ENCODE measurements at places on chromosomes 3 and 15.

- DNase-seq: no peak
Measured at GRCh38 chr3:123168605-123169004, 33.1 kb upstream of the SEC22A start.

DNA sequence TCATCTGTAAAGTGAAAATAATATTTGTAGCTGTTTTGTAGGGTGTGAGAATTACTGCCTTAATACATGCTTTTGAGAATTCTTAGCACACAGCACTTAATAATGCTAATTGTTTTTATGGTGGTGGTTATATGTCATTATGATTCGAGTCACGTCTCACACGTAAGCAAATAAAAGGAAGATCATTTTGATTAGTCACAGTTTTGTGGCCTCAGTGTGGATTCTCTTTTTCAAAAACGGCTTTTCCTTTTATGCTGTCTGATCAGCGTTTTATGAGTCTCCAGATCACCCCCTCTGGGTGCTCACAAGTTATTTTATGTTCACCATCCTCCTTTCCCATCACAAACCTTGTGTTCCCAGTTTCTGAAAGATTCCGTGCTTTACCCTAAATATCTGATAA is 255.6 kb upstream of the CNTN4 start:
- no peak for DNase-seq

DNA sequence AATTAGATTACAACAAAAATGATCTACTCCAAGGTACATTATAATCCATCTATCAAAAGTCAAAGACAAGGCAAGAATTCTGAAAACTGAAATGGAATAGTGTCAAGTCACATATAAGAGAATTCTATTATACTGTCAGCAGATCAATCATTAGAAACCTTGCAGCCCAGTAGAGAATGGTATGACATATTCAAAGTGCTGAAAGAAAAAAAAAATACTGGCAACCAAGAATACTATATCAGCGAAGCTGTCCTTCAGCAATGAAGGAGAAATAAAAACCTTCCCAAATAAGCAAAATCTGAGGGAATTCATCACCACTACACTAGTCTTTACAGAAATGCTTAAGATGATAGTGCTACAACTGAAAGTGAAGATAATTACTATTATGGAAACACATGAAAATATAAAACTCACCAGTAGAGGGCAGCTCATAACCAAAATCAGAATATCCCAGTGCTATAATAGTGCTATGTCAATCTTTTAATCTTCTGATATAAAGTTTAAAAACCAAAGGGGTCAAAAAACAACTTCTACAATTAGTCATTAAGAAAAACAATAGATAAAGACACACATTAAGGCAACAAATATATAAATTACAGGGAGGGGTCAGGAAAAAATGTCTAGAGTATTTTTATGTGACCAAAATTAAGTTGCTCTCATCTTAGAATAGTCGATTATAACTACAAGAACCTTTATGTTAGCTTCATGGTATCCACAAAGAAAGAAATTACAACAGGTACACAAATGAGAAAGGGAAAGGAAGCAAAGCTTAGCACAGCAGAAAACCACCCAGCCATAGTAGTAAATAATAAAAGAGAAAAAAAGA is 190.7 kb upstream of the CNTN6 start:
- DNase-seq: no peak

DNA sequence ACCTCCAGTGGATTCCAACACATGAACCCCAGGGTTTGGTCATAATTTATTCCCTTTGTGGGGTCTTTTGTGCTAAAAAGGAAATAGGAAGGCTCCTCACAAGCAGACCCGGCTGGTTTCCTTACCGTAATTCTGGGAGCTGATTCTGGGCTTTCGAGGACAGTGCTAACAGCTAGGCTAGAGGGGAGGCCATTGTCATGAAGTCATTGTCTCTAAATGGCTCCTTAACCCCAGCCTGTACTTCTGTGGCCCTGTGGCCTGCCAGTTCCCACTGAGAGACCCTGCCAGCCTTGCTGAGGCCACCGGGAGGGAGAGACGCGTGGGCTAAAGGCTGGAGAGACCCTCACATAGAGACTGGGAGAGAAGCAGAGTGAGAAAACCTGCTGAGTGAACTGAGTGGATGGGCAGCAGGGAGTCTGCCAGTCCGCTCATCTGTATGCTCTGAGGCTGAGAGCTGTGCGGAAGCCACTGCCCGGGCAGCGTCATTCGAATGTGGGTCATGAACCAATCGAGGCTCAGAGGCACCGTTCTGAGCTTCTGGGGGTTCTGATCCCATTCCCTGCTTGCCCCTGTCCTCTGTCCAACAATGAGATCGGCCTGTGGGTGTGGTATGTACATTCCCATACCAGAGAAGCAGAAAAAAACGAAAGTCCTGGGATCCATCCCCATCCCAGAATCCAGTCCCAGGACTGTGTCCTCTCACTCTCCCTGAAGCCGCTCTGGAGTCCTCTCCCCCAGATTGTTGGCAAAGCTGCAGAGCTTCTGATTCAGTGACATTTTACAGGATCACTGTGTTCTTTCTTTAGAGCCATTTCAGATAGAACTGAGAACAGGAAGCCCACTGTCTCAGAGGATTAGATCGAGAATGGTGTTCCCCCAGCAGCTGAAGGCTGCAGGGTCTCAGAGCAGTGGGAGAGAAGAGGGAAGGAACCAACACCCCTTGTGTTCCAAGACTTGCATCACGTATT is 21.3 kb upstream of the DGKG start:
- DNase-seq: no peak

- DNase-seq: no peak
Measured at GRCh38 chr15:39393575-39394335, 187.1 kb upstream of the THBS1 start.

DNA sequence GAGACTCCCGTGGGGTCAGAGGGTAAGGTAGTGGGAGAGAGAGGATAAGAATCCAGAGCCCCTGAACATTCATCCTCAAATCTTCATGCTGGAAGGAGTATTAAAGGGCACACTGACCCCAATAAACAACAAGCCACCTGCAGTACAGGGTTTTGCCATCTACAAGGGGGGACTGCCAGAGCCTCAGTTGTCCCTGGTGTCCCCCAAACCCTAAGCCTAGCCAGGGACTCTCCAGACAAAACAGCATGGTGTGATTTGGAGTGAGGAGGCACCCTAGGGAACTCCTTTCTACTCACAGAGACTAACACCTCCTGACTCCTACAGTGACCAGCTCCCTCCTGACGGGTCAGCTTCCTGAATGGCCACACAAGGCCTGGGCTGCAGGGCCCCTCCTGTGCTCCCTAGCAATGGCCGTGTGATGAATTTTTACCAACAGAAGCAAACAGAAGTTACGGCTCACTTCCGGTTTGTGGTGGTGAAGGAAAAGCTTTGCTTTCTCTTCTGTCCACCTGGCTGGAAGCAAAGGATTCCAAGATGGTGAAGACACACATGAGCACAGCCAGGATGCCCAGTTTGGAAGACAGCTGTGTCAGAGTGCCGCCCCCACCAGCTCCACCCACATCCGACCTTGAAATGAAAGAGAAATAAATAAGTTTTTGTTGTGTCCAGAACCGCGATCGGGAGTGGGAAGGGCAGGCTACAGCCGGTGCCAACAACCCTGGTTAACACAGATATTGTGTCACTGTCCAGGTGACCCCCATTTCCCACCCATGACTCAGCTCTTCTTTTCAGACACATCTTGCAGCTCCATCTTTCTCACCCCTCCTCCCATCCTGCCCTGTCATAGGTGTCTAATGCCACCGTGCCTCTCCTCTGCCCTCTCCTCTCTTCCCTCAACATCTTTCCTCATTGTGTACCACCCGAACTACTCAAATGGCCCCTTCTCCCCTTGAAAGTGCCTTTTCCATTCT is 69.6 kb upstream of the ATP13A3 start:
- DNase-seq: no peak

GRCh38 chr3:149247929-149248691 is 26.5 kb upstream of the CP start:
- DNase-seq: no peak

DNA sequence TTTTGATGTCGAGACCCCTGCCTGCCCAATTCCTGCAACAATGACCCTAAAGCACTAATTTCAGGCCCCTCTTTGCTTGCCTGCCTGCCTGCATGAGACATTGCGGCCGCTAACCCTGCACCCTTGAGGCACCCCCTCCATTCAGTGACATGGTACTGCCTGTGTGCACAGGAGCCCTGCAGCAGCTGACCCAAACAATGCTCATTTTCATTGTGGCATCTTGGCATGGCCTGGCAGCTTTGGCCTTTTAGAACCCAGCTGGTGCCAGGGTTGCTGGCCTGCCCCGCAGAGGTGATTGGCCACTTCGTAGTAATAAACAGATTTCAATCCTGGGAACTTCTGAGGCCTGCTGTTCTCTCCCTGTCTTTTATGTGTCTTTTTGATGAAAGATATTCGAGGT is 33.8 kb downstream of the SLCO3A1 start:
- DNase-seq: no peak

GRCh38 chr3:78906245-78906644 is 861.6 kb downstream of the ROBO1 start:
- no peak for DNase-seq

GRCh38 chr15:26893351-26894065 is 26.6 kb downstream of the GABRA5 start:
- DNase-seq: no peak

DNA sequence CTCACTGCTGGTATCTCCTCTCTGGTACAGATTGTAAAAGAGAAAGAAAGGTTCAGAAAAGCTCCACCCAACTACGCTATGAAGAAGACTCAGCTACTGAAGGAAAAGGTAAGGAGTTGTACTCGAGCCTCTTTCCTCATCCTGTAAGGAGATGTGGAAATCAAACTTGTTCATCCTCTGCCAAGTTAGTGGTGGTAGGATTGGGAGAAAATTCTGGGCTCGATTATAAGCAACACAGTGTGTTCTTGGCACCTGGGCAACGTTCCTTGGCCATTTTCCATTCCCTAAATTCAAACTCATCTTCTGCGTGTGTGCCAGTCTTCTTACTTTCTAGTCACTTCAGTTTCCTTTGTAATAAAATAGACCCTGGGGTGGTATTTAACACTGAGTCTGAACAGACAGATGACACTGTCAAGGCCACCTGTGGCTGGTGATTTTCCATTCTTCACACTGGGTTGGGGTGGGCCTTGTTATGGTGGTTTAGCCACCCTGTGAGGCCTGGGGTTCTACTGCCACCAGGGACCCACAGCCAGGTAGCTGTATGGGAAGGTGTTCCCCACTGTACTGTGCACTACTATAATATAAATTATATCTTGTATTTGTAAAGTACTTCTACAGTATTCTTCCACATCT is 17.1 kb upstream of the ITPKA start:
- no peak for DNase-seq

Data from stimulated activated CD4-positive, alpha-beta T cell treated with anti-CD3 and anti-CD28 coated beads, TNF-alpha, amount 100 ng/mL, for 1 hour (primary cell).